RPMI8226 (cell line): ENCODE measurements at places on chromosomes 7 and 10.
A peak's percentile ranks its signal among the peaks of the same experiment; 100 is the strongest.

- DNase-seq, result no peak
Observed at GRCh38 chr7:88363249-88363648, 56.6 kb upstream of the STEAP4 start.

DNA sequence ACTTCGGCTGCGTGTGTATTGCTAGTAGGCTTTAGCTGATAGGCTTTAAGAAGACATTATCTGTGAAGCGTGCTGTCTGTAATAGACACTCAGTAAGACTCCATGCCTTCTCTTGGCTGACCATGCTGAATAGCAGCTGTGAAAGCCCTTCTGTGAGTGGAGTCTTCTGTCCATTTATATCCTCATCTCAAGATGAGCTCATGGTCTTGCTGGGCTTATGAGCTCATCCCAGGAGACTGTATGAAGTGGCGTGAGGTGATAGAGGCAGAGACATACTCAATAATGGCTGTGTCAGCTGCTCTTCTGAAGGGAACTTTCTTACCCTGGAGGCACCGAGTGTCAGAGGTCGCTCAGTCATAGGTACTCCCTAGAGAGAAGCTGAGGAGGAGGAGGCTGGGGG, 111.5 kb downstream of the SH2D4B start:
- no peak for DNase-seq

DNA sequence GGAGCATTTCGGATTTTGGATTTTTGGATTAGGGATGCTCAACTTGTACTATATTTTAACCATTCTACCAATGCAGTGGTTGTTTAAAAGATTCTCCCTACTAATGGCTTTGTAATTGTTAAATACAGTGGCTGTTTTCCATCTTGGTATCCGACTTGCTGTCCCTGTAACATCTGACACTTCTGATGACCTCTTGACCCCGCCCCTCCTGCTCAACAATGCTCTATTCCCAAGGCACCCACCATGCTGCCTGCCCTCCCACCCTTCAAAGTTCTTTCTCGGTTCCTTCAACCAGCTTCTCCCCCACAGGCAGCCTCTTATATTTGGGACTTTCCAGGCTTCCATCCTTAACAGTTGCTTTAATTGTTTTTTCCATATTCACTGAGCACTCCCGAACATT, 2.0 kb downstream of the PRTFDC1 start:
- no peak for DNase-seq

GRCh38 chr7:151061213-151062110, 2.1 kb downstream of the SLC4A2 start:
- DNase-seq, result no peak

GRCh38 chr10:100747456-100748230, 2.3 kb downstream of the PAX2 start:
- DNase-seq, result no peak

- no peak for DNase-seq
Observed at GRCh38 chr7:47415318-47416212, 166.3 kb downstream of the TNS3 start.

- no peak for DNase-seq
Observed at GRCh38 chr7:81682873-81683272, 87.0 kb downstream of the HGF start.

GRCh38 chr7:7257899-7258692, 75.8 kb downstream of the C1GALT1 start:
- DNase-seq, result no peak

DNA sequence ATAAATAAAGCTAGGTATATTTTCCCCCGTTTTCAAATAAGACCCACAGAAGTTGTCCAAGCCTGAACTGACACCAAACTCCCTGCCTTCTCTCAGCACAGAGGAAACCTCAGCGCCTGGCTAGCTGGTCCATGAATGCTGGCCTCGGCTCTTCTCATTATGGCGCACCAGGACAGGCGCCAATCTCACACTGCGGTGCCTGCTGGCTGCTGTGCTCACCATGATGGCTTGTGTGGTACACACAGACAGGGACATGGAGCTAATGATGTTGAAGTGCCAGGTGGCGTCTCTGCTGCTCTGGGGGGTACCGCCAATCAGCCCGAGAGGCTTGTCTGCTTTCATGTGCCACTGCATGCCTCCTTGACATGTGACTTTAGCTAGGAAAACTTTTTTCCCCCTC, 43.2 kb upstream of the USP6NL start:
- peak; percentile 38 for DNase-seq

GRCh38 chr7:127034186-127034806, 218.4 kb downstream of the GRM8 start:
- no peak for DNase-seq

DNA sequence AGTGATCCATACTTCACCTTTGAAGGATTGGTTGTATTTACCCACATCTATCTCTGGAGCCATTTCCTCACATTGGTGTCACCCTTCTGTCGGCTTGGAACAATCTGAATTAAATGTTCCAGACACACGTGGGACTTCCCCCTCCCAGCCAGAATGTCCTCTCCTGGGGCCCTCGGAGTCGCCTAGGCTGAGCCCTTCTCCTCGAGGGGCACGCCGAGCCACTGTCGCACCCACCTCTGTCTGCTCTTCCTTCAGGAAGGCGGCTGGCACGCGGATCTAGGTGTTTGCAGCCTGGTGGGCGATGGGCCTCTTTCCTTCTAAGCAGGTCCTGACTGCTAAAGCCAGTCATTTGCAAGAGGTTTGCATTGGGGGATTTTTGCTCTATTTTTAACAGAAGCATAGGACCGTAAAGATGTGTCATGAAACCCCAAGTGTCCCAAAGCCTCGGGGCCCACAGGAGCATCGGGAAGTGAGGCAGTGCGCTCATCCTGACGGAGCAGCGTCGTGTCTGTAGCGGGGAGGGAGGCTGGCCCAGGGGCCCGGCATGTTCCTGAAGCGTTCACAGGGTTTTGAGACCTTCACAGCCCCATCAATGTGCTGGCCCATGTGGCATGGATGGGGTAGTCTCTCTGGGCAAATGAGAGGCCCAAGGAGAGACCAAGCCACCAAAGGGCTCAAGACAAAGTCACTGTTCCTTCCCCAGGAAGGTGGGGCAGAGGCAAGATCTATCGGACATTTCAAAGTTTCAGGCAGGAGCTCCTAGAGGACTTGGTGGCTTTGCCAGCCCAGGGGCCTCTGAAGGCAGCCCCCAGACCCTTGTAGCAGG, 86.7 kb downstream of the RGS10 start:
- DNase-seq, result no peak

GRCh38 chr10:71216751-71217265, 4.4 kb downstream of the UNC5B start:
- no peak for DNase-seq

DNA sequence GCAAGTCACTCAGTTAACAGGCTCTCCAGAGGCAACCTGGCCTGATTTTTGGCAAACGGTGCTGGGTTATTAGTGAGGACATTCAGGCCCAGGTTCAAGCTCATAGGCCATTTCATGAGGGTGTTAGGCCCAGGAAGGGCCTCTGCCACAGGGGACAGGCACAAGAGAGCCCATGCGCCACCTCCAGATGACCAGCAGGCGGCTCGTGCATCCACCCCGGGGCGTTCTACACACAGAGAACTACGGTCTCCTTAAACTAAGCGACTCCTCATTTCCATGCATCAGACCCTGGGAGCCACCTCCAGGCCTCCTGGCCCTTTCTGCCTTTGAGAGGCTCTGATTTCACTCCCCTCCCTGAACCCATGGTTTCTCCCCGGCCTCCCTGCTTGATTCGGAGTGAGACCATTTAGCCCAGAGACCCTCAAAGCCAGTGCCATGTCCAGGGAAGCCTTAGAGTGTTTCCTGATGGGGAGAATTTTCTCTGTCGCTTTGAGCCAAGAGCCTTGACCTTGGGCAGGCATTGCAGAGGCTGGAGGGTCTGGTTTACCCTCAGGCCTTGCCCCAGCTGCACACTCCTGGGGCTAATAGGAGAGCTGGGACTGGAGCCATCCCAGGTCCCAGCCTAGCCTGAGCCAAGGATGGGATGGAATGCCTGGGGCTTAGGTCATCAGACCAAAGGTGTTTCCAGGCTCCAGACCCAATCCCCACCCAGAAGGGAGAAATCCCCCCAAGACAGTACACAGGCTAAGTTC, 188.0 kb downstream of the GRID1 start:
- peak; percentile 51 for DNase-seq
